Activated CD4-positive, alpha-beta memory T cell treated with anti-CD3 and anti-CD28 coated beads, Interleukin-2, amount 10 ng/mL, durations not matched to agents 7 days and 5 days (primary cell): ENCODE measurements at places on chromosomes 2 and 18. TPM values are rescaled to one million over a fixed set of nuclear protein-coding genes. Genes with fewer than 3 reads are reported as not detected.

LRRTM1 gene
- not detected for total RNA-seq

CDCA7 gene
- 65.2 TPM for total RNA-seq

SLC9A4 gene
- 0.15 TPM for total RNA-seq

KHK gene
- total RNA-seq: 6.6 TPM

GPAT2 gene
- 6.9 TPM for total RNA-seq

SNED1 gene
- total RNA-seq: 32.6 TPM

DNA sequence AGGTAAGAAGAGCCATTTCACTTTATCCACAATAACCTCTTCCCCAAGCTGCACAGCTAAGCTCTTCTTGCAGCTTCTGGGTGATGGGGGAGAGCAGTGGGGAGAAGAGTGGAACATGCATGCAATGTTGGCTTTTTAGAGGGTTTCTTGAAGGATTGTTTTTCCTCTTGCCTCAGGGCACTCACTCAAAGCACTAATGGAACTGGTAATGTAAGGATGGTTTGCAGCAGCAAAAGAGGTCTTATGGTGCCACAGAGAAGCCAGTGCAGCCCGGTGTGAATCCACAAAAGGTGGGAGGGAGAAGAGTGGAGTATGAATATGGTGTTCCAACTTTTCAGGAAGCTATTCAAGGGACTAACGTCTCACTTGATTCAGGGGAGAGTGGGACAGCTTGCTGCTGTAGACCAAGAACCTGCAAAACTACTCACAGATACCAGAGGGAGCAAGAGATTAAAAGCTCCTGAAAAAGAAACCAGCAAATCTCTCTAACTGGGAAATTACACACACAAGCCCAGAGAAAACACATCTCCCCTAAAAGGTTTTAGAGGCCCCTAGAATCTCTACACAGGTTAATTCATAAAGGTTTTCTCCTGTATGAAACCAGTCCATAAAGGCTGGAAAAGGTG lies 116.4 kb downstream of the CHN1 start:
- H3K27me3 ChIP-seq: no peaks in the 10 kb centered on the region
- no peak overlapping the region for H3K4me3 ChIP-seq
- H3K36me3 ChIP-seq: no peaks in the 10 kb centered on the region
- DNase-seq: no peak
- H3K4me1 ChIP-seq: no peaks in the 10 kb centered on the region
- no peak overlapping the region for H3K27ac ChIP-seq

DNA sequence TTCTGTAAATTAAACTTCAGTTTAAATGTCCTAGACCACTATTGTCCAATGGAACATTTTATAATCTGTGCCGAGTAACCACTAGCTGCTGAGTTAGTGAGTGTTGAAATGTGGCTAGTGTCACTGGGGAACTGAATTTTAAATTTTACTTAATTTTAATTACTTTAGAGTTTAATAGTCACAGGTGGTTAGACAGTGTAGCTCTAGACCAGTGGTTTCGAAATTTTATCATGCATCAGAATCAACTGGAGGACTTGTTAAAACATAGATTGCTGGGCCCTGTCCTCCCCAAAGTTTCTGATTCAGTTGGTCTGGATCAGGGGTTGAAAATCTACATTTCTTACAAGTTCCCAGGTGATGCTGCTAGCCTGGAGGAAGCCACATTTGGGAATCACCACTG lies 110.4 kb downstream of the FMNL2 start:
- no peak for DNase-seq
- H3K4me1 ChIP-seq: no peaks in the 10 kb centered on the region
- no peaks in the 10 kb centered on the region for H3K36me3 ChIP-seq

- H3K36me3 ChIP-seq: no peaks in the 10 kb centered on the region
- DNase-seq: no peak
- no peak overlapping the region for H3K27ac ChIP-seq
- no peaks in the 10 kb centered on the region for H3K27me3 ChIP-seq
Observed at GRCh38 chr18:62876111-62876510, 160.8 kb downstream of the PHLPP1 start.

GRCh38 chr2:240818293-240819125 lies 1.5 kb downstream of the KIF1A start:
- H3K4me3 ChIP-seq: no peak overlapping the region
- no peak overlapping the region for H3K27ac ChIP-seq
- H3K4me1 ChIP-seq: peaks cover 8% of the 10 kb centered on the region

GRCh38 chr2:17758118-17758517 lies 4.2 kb downstream of the GEN1 start:
- peaks cover 34% of the 10 kb centered on the region for H3K4me1 ChIP-seq
- no peaks in the 10 kb centered on the region for H3K27me3 ChIP-seq
- H3K36me3 ChIP-seq: peaks cover 21% of the 10 kb centered on the region
- DNase-seq: no peak
- no peak overlapping the region for H3K4me3 ChIP-seq
- no peak overlapping the region for H3K27ac ChIP-seq

DNA sequence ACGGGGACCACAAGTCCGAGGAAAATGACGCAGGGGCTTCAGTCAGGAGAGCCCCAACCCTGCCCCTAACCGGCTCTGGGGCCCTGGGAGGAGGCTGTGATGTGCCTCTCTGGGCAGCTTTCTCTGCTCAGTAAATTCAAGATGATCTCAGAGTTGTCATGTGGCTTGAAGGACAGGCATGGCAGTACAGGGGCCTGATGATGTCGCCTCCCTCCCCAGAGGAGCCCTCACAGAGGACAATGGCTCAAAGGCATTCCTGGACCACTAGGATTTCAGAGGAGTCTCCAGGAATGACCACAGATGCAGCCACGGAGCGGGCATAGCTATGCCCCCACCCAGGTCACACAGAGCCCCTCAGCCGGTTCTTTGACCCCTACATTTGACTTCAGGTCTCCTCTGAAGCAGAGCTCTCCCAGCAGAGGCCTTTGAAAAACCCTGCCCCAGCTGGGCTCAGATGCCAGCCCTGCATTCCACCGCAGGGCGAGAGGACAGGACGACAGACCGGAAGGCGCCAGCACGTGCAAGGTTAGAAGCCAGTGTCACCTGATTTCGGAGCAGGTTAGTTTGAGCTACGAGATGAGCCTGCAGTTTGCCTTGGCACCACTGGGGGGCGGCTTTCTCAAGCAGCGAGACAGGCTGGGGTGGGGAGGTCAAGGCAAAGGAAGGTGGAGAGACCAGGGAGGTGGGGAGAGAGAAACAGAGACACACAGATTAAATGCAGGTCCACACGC lies 39.2 kb downstream of the BIN1 start:
- H3K27me3 ChIP-seq: no peaks in the 10 kb centered on the region
- DNase-seq: peak; percentile 74
- peaks cover 35% of the 10 kb centered on the region for H3K4me1 ChIP-seq
- peaks cover 59% of the 10 kb centered on the region for H3K36me3 ChIP-seq
- no peak overlapping the region for H3K4me3 ChIP-seq
- H3K27ac ChIP-seq: peak overlapping the region; percentile 28

DNA sequence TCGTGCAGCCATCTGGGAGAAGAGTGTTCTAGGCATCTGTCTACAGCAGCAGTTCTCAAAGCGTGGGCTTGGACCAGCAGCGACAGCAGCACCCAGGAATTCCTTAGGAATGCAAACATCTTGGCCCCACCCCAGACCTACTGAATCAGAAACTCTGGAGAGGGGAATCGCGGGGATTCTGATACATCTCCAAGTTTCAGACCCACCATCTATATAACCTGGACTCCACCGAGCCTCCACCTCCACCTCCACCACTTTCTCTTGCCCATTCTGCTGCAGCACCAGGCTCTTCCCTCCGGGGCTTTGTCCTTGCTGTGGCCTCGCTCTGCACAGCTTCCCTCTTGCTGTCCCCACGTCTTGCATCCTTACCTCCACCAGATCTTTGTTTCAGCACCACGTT lies 256.4 kb downstream of the BCL2 start:
- no peak overlapping the region for H3K4me3 ChIP-seq
- H3K36me3 ChIP-seq: no peaks in the 10 kb centered on the region
- no peak for DNase-seq
- no peak overlapping the region for H3K27ac ChIP-seq

- H3K4me1 ChIP-seq: peaks cover 9% of the 10 kb centered on the region
- H3K27me3 ChIP-seq: peaks cover 32% of the 10 kb centered on the region
- H3K4me3 ChIP-seq: no peak overlapping the region
- no peak overlapping the region for H3K27ac ChIP-seq
Observed at GRCh38 chr2:85728883-85729824, 24.6 kb upstream of the ATOH8 start.

GRCh38 chr2:233248999-233249398 lies 2.5 kb upstream of the ATG16L1 start:
- H3K36me3 ChIP-seq: peaks cover 18% of the 10 kb centered on the region
- no peak for DNase-seq
- peaks cover 60% of the 10 kb centered on the region for H3K4me1 ChIP-seq
- no peaks in the 10 kb centered on the region for H3K27me3 ChIP-seq
- peak overlapping the region; percentile 9 for H3K4me3 ChIP-seq

- DNase-seq: no peak
- H3K4me3 ChIP-seq: no peak overlapping the region
- H3K27me3 ChIP-seq: peaks cover 14% of the 10 kb centered on the region
- no peak overlapping the region for H3K27ac ChIP-seq
- no peaks in the 10 kb centered on the region for H3K4me1 ChIP-seq
Observed at GRCh38 chr18:55031979-55032378, 72.7 kb upstream of the CCDC68 start.

DNA sequence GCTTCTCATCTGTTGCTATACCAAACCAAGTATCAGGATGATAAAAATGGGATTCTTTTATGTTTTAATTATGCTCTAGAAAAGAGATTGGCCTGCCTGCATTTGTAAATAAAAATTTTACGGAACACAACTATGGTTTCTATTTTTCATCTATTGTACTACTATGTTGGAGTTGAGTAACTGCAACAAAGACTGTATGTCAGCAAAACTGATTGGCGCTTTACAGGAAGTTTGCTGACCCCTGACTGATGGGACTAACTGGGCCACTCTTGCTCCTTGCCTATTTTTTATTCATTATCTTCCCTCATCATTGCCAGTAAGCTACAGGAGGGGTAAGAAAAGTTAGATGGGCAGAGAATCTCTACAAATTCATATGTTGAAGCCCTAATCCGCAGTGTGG lies 242.3 kb downstream of the FSIP2 start:
- no peak for DNase-seq
- H3K27ac ChIP-seq: no peak overlapping the region
- no peaks in the 10 kb centered on the region for H3K27me3 ChIP-seq

DNA sequence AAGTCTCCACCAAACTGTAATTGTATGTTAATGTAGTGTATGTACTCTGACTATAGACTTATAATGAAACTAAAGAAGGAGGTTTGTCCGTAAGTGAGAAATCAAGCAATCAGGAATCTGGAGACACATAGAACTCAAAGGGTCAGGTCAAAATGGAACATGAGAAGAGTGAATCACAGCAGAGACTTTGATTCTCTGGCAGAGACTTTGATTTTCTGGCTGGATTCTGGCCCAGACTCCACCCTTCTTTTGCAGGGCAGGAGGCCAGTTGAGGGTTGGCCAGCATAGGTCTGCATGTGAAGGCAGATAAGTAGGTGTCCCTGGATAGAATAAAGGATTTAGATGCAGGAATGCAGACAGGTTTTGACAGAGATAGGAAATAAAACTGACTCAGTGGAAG lies 11.0 kb upstream of the NCKAP5 start:
- no peaks in the 10 kb centered on the region for H3K27me3 ChIP-seq
- H3K27ac ChIP-seq: no peak overlapping the region
- no peaks in the 10 kb centered on the region for H3K36me3 ChIP-seq
- DNase-seq: no peak
- H3K4me3 ChIP-seq: no peak overlapping the region
- H3K4me1 ChIP-seq: no peaks in the 10 kb centered on the region

- peaks cover 8% of the 10 kb centered on the region for H3K36me3 ChIP-seq
- no peaks in the 10 kb centered on the region for H3K27me3 ChIP-seq
- DNase-seq: no peak
- H3K4me3 ChIP-seq: no peak overlapping the region
- H3K27ac ChIP-seq: no peak overlapping the region
Observed at GRCh38 chr2:30545875-30546274, 98.8 kb downstream of the LCLAT1 start.

DNA sequence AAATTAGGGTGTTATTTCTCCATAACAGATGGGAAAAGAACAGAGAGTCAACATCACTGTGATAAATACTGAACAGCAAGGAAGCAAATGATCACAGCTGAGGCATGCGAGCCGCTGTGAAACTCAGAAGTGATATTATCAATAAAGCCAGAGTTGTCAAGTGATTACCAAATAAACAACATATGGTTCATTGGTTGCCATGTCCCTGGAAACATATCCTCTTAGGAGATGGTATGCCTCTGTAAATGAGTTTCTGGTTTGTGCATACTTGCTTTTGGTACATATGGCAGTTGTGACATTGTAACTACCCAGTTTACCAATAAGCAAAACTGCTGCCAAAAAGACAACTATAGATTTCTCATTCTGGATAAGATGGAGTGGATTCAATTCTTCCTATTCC lies 23.8 kb downstream of the RAPGEF4 start:
- H3K4me3 ChIP-seq: no peak overlapping the region
- no peak overlapping the region for H3K27ac ChIP-seq
- DNase-seq: no peak
- H3K4me1 ChIP-seq: no peaks in the 10 kb centered on the region
- H3K27me3 ChIP-seq: peaks cover 8% of the 10 kb centered on the region

- H3K27ac ChIP-seq: no peak overlapping the region
- DNase-seq: no peak
- H3K36me3 ChIP-seq: no peaks in the 10 kb centered on the region
- H3K4me3 ChIP-seq: no peak overlapping the region
Observed at GRCh38 chr2:73890301-73891092, 2.3 kb upstream of the ACTG2 start.

DNA sequence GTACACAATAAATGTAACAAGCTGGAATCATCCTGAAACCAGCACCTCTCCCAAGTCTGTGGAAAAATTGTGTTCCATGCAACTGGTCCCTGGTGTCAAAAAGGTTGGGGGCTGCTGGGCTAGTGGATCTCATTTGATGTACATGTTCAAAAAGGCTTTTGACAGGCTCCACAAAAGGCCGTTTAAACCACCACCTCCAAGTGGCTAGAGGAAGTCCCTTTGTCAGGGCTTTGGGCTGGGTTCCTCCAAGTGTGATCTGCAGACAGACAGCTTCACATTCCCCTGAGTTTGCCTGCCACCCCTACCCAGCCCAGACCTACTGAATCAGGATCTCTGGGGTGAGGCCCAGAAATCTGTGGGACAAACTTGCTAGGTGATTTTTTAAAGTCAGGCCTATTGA lies 84.7 kb downstream of the TGFA start:
- H3K27me3 ChIP-seq: peaks cover 2% of the 10 kb centered on the region
- DNase-seq: no peak
- H3K4me1 ChIP-seq: peaks cover 7% of the 10 kb centered on the region
- no peak overlapping the region for H3K4me3 ChIP-seq
- H3K27ac ChIP-seq: no peak overlapping the region

DNA sequence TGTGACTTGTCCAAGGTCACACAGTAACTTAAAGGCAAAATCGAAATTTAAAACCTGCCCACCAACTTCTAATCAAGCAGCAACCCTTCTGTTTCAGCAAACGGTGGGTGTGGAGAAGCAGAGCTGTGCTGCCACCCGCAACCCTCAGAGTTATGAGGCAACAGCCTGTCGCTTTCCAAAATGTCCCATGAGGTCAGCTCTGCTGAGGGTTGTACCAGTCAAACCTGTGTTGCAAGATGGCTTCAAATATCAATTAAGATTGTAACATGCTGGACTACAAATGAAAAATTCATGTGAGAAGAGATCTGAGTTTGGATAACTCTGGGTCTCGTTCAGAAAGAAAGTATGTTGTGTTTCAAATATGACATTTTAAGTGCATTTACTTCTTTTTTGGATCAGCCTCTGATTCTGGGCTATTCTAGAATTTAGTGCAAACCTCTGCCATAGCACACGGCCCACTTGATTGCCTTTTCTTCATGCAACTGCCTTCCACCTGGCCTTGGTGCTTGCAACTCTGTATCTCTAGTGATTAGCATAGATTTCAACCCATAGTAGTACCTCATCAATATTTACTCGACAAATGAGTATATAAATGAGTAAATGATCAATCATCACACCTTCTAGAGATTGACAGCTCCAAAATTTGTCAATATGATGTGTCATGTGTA lies 69.3 kb downstream of the TIMM21 start:
- DNase-seq: no peak
- H3K4me3 ChIP-seq: no peak overlapping the region
- no peaks in the 10 kb centered on the region for H3K4me1 ChIP-seq
- peaks cover 6% of the 10 kb centered on the region for H3K27me3 ChIP-seq
- no peak overlapping the region for H3K27ac ChIP-seq
